Omental fat pad (tissue), 4 donors: ENCODE measurements at places on chromosomes 2 and 18.

DNA sequence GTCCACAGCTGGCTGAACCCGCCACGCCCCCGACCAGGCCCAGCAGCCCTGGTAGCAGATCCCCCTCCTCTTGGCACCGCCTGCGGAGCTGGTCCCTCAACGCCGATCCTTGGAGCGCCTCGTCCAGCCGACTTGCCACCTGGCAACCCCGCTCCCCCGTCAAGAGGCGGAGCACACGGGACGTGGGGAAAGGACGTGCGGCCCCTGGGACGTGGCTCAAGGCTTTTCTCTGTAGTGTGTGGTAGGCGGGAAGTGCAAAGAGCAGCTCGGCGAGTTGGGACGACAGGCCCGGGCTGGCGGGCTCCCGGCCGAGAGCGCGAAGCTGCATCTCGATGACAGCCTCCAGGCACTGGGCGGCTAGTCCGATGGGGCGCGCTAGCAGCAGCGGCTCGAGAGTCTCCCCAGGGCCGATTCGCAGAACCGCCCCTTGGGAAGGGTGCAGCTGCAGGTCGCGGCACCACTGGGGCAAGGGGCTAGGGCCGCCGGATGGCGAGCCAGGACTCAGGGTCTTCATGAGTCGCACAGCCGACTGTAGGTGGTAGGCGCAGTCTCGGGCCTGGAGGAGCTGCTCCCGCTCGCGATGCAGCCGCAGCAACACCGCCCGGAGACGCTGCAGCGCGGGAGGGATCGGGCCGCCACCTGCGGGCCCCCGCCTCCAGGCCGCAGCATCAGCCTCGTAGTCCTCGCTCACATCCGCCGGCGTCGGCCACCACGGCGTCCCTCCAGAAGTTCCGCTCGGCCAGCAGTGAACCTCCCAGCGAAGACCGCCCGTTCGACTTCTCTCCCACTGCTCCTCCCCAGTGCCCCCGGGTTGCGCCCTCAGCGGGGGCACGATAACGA is 617 bp downstream of the CCDC142 start:
- no peak for DNase-seq

DNA sequence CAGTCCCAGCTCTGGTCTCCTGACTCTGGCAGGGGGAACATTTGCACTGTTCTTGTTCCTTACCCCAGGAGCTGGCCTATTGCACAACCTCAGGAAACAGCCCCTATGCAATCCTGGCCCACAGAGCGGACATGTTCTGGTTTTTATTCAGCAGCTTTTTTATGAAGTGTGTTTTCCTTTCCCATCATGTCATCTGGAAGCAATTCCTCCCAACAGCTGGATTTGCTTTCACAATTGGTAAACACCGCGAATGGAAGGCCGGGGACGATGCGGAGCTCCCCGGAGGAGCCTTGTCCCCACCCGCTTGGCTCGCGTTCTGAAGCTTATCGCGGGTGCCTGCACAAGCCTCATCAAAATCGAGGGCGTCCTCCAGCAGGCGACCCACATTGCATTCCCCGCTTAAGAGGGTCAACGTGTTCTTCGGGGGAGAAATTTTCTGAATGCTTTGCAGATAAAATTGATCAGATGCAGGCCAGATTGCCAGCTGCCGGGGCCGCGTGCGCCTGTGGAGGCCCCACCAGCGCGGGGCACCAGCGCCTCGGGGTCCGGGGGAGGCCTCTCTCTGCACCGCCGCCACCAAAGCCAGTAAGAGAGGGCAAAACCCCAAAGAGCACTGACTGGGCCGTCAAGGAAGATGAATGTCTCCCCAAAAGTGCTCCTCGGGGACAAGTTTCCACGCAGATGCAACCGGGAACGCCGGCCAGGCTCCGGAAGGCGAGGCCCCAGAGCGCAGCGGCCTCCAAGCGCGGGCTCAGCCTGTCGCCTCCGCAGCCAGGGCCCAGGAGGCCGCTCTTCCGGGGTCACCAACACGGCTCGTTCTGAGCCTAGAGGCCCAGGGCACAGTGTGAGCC is 60.3 kb upstream of the SP3 start:
- DNase-seq, result no peak

DNA sequence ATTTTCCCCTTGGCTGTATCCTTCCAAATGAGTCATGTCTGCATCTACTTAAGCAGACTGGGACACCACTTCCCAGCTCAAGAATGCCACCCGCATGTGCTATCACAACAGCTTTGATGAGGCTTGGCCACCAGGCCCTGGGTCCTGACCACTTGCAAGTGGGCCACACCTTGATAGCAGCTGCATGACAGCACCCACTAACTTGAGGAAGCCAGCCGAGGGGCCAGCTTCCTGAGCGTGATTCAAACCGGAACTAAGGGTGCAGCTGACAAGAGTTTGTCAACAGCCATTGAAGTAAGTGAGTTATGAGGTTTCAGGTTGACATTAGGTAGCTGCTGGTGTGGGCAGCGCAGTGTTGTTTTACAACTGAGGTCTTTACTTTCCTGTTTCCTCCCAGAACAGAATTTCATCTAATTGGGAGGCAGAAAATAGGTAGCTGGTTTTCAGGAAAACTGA is 54.4 kb downstream of the EPHA4 start:
- DNase-seq, result no peak

DNA sequence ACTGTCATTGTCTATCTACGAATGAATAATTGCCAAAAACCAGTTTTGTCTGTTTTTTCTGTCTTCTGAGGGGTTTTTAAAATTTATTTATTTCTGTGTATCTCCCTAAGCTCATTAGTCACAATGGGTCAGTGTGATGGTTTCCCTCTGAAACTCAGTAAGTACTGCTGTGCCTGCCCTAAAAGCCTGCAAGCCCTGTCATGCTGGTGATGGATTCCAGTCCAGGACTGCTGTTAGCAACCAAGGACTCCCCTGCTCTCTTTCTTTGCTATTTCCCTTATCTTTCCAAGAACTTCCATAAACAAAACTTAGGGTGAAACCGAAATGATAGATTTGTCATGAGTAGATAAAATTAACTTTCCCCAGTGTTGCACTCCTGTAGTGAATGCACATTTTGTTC is 11.8 kb upstream of the DSG2 start:
- DNase-seq, result no peak

DNA sequence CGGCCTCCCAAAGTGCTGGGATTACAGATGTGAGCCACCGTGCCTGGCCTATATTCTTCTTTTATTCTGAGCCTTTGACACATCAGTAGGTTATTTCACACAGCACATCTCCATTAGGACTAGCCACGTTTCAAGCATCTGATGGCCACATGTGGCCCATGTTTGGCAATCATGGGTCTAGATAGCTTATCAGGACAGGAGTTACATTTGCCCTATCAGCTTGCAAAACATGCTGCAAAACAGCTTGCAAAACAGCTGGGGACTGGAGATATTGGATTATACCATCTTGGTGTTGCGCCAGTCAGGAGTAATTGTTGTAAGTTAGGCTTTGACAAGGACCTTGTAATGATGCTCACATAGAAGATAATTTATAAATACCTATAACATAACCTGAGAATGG is 94.9 kb downstream of the GBX2 start:
- DNase-seq, result no peak

DNA sequence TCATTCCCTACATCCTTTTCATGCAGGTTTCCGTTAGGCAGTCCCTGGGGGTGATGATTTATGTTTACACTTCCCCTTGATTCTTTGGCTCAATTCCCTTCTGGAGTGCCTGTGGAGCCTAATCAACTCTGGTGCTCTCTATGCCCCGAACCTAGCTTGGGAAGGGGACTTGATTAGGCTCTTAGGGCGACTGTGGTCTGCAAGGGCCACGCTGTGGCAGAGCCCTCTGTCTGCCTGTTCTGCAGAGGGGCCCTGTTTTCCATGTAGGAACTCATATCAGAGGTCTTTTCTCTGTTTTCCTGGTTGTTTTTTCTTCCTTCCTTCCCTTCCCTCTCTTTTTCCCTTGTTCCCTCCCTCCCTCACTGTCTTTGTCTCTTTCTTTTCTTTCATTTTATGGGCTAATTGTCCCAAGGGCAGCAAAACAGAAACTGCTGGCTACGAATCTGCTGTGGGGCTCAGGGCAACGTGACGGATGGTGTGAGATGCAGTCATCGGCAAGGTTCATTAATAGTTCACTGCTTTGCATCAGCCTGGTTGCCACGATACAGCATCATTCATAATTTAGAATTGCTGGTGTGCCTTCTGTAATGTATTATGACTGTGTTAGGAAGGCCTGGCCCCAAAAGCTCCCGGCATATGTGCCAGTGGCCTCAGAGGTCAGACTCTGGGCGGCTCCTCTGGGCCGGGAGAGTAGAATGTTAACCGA is 134.5 kb downstream of the NAPG start:
- DNase-seq, result no peak

DNA sequence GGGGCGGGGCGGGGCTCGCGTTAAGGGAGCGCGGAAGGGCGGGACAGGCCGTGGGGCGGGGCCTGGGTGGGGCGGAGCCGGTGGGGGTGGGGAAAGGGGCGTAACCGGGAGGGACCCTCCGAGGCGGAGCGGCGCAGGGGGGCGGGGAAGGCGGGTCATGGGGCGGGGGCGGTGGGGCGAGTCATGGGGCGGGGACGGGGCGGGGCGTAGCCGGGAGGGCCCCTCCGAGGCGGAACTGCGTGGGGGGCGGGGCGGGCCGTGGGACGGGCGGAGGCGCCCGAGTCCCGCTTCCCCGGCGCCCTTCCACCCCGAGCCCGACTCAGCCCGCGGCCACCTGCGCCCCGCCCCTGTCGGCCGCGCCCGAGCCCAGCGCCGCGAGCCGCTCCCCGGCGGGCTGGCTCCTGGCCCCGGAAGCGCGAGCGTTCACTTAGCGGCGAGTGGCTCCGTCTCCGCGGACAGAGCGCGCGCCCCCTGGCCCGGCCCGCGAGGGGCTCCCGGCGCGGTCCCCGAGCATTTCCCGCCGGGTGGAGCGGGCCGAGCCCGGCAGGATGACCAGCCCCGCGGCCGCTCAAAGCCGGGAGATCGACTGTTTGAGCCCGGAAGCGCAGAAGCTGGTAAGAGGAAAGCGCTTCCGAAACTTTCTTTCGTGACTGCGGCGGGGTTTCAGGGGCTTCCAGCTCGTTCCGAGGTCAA is 64.7 kb downstream of the LRRFIP1 start:
- peak; percentile 87 for DNase-seq

DNA sequence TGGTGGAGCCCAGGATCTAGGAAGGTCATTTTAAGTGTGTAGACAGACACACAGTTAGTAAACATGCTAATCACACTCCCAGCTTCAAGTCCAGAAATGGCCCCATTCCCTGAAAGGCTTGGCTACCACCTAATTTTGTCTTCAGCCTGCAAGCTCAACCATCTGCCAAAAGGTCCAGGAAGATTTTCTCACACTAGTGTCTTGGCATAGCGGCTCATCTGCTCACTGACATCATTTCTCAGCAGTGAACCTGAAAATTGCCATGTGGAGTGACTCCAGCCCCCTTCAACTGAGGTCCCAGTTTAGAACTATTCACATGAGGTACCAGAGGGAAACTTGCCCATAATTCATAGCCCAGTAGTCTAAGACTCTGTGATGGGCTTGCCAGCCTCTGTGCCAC is 748.9 kb downstream of the LRP1B start:
- DNase-seq, result no peak

GRCh38 chr2:212940816-212941215 is 210.6 kb downstream of the IKZF2 start:
- no peak for DNase-seq

DNA sequence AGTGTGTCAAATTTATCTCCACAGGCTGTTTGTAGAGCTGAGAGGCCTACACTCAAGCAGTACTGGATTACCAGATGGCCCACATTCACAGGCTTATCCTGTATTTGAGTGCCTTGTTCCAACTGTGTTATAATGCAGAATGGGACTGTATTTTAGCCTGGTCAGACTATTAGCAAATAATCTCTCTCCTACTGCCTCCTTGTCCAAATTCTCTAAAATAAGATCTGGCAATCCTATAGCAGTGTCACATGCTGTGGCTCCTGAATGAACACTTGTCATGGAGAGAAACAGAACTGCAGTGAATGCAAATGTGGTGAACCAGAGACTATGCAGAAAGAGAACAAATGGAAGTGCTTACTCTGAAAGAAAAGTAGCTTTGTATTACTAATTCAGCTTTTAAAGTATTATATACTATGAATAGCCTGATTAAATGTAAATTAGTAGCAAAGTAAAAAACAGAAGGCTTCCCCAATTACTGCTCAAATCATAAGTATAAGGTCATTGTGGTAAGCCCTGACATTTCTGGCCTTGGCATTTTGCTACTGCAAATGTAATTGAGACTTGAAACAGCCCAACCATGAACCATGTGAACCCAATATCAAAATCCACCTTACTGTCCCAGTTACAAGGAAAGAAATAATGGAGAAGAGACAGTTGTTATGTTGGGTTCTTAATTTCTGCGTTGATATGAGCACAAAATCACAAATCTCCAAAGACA is 80.0 kb downstream of the MAP4K3 start:
- DNase-seq, result no peak

DNA sequence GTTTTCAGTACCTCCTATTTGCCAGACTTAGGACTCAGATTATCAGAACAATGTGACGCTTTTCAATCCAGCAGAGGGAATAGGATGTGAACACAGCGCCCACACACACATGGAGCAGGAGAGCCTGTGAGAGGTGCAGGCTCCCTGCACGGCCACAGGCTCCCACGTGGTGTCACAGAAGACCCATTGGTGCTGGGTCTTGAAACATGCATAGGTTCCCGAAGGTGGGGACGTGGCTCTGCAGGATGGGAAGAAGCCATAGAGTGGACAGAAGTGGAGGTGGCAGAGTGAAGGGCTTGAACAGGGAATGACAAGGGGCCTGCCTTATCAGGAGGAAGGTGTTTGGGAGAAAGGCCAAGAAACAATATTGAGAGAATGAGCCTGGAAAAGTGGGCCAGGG is 78.5 kb upstream of the BCL2L11 start:
- DNase-seq, result no peak

- DNase-seq, result no peak
Measured at GRCh38 chr2:189199797-189200196, 20.2 kb upstream of the COL5A2 start.

- no peak for DNase-seq
Measured at GRCh38 chr18:78953566-78953965, 26.1 kb upstream of the SALL3 start.

GRCh38 chr2:197502685-197503084 is 2.5 kb downstream of the HSPE1 start:
- DNase-seq, result no peak

- no peak for DNase-seq
Measured at GRCh38 chr18:32259553-32259952, 69.7 kb downstream of the MEP1B start.

GRCh38 chr2:65710356-65710755 is 278.0 kb upstream of the SPRED2 start:
- no peak for DNase-seq

DNA sequence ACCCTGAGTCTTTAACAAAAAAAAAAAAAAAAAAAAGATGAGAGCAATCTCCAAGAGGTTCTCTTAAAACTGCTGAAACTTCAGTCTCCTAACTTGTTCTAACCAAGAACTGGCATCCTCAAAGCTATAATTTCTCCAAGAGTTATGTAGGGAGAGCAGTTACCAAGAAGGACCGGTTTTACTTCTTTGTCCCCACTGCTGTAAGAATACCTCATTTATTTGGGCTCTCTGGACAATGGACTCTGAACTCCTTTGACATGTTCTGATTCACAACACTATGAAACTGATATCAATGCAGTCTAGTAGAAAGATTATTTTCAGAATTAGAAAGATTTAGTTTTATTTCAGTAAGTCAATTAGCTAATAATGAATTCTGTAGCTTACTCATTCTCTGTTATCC is 84.5 kb upstream of the DTNB start:
- DNase-seq, result no peak

- DNase-seq, result no peak
Measured at GRCh38 chr2:145029081-145029480, 509.2 kb upstream of the ZEB2 start.
